ENCODE measurements at places on chromosomes 12 and 14.

DNA sequence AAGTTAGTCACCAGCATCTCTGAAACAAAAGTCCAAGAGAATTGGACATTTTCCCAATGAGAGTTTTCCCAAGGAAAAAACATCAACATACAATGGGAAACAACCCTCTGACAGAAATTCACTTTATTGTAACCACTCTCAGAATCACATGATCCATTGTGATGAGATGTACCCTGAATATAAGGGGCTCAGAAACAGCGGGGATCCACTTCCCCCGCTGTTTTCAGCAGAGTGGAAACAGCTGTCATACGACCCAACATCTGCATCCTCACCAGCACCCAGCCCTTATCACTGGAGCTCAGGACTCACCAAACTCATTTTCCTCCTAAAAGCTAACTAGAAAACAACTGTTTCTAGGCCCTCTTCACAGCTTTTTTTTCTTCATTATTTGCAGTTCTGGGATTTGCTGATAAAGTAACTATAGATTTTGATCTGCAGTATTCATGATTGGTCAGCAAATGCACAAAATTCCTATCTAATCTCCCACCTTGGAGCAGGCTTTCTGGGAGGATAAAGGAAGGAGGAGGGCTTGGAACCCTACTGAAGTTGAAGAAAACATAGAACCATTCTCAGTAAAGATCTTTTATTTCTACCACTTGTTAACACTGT, 31.3 kb downstream of the CORO1C start:
- no peak for DNase-seq

DNA sequence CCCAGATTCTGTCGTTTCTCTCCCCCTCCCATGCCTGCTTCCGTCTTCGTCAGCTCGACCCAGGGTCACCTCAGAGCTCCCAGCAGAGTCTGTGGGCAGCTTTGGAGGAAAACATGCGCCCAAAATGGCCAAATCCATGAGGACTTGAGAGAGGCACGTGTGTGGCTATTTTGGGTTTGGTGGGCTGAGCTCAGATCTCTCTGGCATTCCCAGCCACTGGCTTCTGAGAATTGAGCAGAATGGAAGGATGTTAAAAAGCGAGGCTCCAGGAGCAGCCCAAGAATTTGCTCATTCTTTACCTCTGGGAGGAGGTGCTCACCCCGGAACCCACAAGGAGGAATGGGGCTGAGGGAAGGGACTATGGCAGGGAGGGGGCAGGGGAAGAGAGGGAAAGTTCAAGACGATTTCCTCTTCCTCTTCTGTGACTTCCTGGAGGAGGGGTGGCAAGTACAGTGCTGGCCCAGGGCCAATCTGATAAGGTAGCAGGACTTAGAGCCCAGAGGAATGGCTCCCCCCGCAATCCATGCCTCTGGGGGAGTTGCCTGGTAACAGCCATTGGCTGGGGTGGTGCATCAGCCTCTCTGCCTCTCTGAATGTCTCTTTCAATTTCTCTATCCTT, 20.1 kb downstream of the TSPAN9 start:
- no peak for DNase-seq

- no peak for DNase-seq
Measured at GRCh38 chr12:64530566-64530965, 78.6 kb downstream of the TBK1 start.

- no peak for DNase-seq
Measured at GRCh38 chr12:32476446-32476845, 77.1 kb downstream of the FGD4 start.

- no peak for DNase-seq
Measured at GRCh38 chr12:121232977-121233627, 23.2 kb downstream of the P2RX4 start.

- peak; percentile 13 for DNase-seq
Measured at GRCh38 chr12:55823419-55823818, 5.6 kb downstream of the ORMDL2 start.

- DNase-seq = no peak
Measured at GRCh38 chr12:101552277-101552676, 42.5 kb upstream of the MYBPC1 start.

GRCh38 chr12:93300611-93301021, 77.1 kb upstream of the NUDT4 start:
- no peak for DNase-seq

GRCh38 chr14:44928793-44929192, 33.0 kb downstream of the KLHL28 start:
- DNase-seq = no peak

DNA sequence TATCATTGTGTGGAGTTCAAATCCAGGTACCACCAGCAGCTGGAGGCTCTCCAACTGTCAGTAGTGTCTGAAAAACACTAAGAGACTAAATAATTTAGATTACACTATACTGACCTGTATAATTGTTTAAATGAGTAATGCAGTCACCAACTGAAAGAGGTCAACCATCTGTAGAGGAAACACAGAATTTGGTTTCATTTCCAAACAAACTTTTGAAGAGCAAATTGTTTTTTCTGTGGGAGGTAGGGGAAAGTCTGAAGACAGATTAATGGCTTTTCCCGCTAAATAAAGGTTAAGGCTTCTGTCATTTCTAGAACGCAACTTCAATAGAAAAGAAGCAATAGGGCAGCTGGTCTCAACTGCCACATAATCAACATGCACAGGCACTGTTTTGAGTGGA, 462.6 kb downstream of the PRKD1 start:
- no peak for DNase-seq

GRCh38 chr12:69415471-69416275, 54.5 kb upstream of the FRS2 start:
- DNase-seq = no peak

DNA sequence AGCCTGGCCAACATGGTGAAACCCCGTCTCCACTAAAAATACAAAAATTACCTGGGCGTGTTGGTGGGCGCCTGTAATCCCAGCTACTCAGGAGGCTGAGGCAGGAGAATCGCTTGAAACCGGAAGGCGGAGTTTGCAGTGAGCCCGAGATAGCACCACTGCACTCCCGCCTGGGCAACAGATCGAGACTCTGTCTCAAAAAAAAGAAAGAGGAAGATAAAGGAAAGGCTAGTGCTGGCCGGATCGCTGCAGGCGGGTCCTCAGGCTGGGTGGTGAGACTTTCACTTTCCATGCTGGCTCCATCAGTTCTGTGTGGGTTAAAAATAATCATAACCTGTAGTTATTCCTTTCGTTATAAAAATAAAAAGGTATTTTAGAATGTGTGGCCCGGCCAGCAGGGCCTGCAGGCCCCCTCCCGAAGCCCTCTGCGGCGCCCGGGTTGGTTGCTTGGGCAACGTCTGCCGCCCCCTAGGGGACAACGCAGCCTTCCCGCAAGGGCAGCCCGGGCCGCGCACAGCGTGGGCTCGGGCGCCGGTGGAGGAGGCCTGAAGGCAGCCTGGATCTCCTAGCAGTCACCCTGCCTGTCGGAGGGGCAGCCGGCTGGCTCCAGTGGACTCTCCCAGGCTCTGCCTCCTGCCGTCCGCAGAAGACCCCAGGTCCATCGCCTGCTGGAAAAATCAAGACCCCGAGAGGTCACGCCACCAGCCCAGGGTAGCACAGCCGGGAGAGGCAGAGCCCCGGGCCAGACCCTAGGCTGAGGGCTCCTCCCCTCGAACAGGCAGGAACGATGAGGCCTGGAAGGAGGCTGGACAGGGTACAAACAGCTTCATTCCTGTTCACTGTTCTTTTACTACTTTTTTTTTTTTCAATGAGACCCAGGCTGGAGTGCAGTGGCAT, 5.0 kb upstream of the SLC25A47 start:
- peak; percentile 88 for DNase-seq

DNA sequence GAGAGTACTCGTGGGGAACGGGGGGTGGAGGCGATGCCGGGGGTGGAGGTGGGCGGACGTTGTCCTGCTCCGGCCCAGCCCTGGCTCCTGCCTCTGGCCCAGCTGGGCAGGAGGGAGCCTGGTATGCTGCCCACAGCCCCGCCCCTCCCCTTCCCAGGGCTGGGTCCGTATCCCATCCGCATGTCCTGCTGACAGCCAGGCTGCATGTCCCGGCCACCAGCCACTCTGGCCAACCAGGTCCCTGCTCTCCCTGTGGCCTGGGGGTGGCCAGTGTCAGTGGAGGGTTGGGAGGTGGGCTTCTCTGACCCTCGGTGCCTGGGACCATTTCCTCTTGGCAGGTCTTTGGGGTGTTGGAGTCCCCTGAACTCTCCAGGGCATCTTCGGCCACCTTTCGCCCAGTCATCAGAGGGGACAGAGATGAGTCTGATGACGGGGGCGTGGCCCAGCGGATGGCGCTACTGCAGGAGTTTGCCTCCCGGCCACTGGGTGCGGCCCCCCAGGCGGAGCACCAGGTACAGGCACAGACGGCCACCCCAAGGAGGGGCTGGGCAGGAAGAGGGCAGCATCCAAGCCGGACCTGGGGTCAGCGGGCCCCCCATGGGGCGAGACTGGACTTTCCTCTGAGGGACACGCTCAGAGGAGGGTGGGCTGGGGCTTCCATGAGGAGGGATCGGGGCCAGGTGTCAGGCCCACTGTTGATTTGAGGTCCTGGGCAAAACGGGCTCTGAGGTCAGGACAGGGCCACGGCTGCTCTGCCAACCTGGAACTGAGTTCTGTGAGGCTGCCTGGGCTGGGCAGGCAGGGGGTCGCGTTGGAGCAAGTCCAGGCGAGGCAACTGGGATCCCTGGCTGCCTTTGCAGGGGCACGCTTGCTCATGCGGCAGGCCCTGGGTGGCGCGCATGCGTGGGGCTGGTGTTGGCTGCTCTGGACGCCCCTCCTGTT, 20.2 kb downstream of the CEP170B start:
- no peak for DNase-seq

DNA sequence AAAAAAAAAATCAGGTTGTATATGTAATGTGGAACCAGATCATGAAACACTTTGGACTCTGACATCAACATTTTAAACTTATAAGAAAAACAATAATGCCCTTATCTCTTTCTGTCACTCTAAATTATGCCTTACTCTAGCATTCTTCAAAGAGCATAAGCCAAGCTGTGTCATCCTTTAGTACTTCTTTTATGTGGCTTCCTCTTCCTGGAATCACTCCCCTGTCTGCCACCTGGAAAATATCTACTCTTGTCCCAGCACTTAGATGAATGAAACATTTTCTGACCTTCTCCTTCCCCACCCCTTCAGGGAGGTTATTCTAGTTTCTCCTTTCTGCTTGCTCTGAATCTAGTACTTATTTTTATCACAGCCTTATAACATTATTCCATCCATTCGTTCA, 101.2 kb downstream of the CNTN1 start:
- no peak for DNase-seq

GRCh38 chr14:51202914-51203665, 37.0 kb upstream of the TMX1 start:
- DNase-seq = no peak

DNA sequence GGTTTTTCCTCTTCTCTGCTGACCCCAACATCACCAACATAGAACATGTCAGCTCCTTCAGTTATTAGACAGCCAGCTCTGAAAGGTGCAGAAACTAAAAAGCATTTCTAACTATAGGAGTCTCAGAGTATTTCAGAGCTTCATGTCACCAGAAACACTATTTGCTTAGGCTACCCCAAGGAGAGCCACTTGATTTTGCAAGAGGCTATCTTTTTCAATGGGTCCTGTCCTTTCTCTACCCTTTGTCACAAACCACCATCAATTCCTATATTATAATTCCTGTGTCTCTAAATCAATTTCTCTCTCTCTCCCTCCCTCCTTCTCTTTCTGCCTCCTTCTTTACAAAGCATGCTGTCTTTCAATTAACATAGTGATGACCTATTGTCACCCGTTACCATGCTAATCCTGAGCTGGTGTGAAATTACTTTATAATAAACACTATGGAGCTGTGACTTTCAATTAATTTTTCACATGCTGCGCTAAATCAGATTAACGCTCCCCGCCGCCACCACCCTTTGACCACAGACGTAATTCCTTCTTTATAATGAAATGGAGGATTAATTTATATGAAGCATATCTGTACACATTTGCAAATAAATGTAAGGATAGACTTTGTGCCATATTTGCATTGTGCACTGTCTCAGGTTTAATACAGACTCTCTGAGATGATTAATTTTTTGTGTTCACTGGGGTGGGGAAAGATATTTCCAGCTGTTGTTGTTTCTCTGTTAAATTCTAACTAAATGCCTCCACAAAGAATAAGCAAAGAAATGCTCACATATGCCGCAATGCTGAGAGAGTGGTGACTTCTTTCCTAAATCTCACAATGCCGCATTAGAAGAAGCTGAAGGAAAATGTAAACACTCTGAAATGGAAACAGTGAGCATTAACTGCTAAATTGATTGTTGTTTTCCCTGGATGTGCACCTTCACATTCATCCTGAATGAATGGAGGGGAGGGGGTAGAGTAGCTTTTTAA, 418.6 kb downstream of the PDZRN4 start:
- DNase-seq = no peak

DNA sequence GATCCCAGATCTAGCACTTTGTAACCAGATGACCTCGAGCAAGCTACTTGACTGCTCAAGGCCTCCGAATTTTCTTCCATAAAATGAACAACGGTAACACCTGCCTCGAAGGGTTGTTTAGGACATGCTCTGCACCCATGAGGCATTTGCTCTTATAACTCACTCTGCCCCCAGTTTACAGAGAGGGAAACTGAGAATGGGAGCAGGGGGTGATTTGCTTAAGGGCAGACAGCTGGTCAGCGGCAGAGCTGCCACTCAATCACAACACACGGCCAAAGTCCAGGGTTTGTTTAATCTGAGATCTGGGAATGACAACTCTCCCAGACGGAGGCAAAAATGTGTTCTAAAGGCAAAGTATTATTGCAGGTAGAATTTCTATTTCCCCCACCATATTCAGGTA, 156.3 kb downstream of the RIMBP2 start:
- no peak for DNase-seq

GRCh38 chr12:1926251-1926657, 7.8 kb upstream of the CACNA2D4 start:
- DNase-seq = no peak

DNA sequence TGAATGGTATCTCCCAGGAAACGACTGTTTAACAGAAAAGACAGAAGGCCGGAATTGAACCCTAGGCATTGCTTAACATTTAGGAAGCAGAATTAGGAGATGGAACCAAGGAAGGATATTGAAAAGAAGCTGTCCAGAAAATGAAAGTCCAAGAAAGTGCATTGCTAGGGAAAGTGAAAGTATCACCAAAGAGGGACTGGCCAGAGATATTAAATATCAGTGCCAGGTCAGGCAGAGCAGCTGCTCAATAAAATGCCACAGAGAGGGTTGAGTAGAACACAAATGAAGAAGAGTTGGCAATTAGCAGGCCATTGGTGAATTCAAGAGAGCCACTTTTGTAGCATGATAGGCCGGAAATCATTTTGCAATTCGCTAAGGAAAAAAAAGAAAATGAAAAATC, 101.6 kb downstream of the CFAP54 start:
- DNase-seq = no peak

GRCh38 chr12:38480594-38480993, 164.0 kb downstream of the ALG10B start:
- no peak for DNase-seq

DNA sequence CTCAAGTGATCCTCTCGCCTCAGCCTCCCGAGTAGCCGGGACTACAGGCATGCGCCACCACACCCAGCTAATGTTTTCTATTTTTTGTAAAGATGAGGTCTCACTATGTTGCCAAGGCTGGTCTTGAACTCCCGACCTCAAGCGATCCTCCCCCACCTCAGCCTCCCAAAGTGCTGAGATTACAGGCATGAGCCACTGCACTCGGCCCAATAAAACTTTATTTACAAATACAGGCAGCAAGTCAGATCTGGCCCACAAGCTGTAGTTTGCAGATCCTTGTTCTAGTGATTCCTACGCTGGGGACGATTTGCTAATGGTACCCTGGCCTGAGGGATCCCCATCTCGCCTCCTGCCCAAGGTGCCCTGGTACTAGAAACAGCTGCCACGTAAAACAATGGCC, 74.6 kb downstream of the CCDC88C start:
- no peak for DNase-seq
